Natural killer cell treated with Interleukin-12 subunit alpha and Interleukin-12 subunit beta and Interleukin-15 and Interleukin-18, amount 100 ng/mL, for 72 hours (primary cell): ENCODE measurements at places on chromosomes 3 and 15. TPM values are rescaled to one million over a fixed set of nuclear protein-coding genes. Genes with fewer than 3 reads are reported as not detected.
A peak's percentile ranks its signal among the peaks of the same experiment; 100 is the strongest.

ROBO2 gene
- not detected for total RNA-seq

- peaks cover 45% of the 10 kb centered on the region for H3K4me1 ChIP-seq
- no peaks in the 10 kb centered on the region for H3K27me3 ChIP-seq
These were observed 728 bp downstream of the CRTC3 start for GRCh38 chr15:90530250-90531051.

CD200 gene
- 0.17 TPM for total RNA-seq

- H3K4me3 ChIP-seq: no peak overlapping the region
- DNase-seq: no peak
- H3K36me3 ChIP-seq: no peaks in the 10 kb centered on the region
- no peaks in the 10 kb centered on the region for H3K27me3 ChIP-seq
These were observed 81.0 kb upstream of the TNIK start for GRCh38 chr3:171541181-171541580.

LCMT2 gene
- 12.6 TPM for total RNA-seq

TYRO3 gene
- total RNA-seq: 0.86 TPM

GRCh38 chr3:7618606-7619005 lies 757.7 kb downstream of the GRM7 start:
- H3K36me3 ChIP-seq: no peaks in the 10 kb centered on the region
- H3K4me1 ChIP-seq: no peaks in the 10 kb centered on the region
- H3K4me3 ChIP-seq: no peak overlapping the region

SLC28A1 gene
- total RNA-seq: not detected

CNTN3 gene
- total RNA-seq: not detected

GRCh38 chr3:120615847-120616609 lies 19.9 kb downstream of the NDUFB4 start:
- H3K27me3 ChIP-seq: no peaks in the 10 kb centered on the region
- H3K27ac ChIP-seq: no peak overlapping the region
- no peak overlapping the region for H3K4me3 ChIP-seq

- peaks cover 58% of the 10 kb centered on the region for H3K4me1 ChIP-seq
- DNase-seq: peak; percentile 80
- no peak overlapping the region for H3K27ac ChIP-seq
- H3K36me3 ChIP-seq: peaks cover 7% of the 10 kb centered on the region
- H3K4me3 ChIP-seq: peak overlapping the region; percentile 38
- H3K27me3 ChIP-seq: no peaks in the 10 kb centered on the region
These were observed 437 bp downstream of the KLF13 start for GRCh38 chr15:31326875-31327668.

GRCh38 chr3:68148447-68148846 lies 494.0 kb upstream of the SUCLG2 start:
- no peak overlapping the region for H3K4me3 ChIP-seq
- H3K36me3 ChIP-seq: peaks cover 4% of the 10 kb centered on the region
- no peak for DNase-seq
- no peaks in the 10 kb centered on the region for H3K4me1 ChIP-seq

DNA sequence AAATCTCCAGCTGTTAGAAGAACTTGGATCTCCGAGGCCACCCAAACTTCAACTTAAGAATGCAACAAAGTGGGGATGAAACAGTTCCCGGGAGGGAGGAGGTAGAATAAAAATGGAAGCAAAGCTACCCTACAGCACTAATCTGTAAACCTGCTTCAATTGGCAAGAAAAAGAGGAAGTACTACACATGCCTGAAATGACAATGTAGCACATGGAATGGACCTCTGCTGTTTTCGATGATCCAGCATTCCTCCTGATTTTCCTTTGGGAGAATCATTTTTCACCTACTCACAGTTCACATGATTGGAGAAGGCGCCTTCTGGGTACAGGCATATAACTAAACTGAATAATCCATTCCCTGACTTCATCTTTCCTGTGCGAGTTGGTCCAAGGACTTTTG lies 1081.5 kb downstream of the FHIT start:
- DNase-seq: no peak
- H3K27me3 ChIP-seq: no peaks in the 10 kb centered on the region
- no peak overlapping the region for H3K27ac ChIP-seq
- no peak overlapping the region for H3K4me3 ChIP-seq
- no peaks in the 10 kb centered on the region for H3K4me1 ChIP-seq

DNA sequence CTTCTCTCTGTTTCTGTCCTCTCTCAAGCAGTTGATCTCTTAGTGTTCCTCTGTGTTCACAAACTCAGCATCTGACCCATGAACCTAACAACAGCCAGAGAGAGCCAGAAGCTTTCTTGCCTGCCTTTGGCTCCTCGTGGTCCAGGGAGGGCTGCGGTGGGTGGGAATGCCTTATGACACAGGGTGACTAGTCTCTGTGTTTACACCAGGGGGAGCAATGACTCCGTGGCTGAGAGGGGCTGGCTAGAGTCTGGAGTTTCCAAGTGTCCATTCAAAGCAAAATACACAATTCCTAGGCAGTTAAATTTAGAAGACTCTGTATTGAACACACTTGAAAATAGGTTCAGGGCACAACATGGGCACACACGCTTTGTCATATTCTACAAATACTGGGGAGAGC lies 370.0 kb upstream of the FRG2C start:
- no peaks in the 10 kb centered on the region for H3K36me3 ChIP-seq
- DNase-seq: no peak
- H3K27me3 ChIP-seq: peaks cover 8% of the 10 kb centered on the region
- H3K4me1 ChIP-seq: no peaks in the 10 kb centered on the region
- no peak overlapping the region for H3K27ac ChIP-seq

DNA sequence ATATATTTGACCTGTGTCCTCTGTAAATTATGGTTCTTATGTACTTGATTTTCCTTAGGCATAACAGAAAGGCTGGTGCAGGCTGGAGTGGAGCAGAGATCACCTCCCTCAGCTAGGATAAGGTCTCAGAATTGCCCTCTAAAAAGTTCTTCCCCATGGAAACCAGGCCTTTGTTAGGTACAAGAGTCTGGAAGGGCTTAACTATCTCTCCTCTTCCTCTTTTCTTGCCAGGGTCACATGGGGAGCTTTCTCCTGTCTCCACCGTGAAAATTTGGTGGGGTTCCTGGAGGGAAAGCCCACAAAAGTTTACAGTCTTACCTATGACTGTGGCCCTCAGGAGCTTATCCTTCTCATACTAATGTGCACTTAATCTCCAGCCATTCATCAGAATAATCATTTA lies 633.2 kb downstream of the MCTP2 start:
- H3K4me3 ChIP-seq: no peak overlapping the region
- no peak for DNase-seq
- H3K4me1 ChIP-seq: no peaks in the 10 kb centered on the region
- H3K27me3 ChIP-seq: peaks cover 28% of the 10 kb centered on the region
- no peak overlapping the region for H3K27ac ChIP-seq

FANCD2OS gene
- total RNA-seq: not detected

DNA sequence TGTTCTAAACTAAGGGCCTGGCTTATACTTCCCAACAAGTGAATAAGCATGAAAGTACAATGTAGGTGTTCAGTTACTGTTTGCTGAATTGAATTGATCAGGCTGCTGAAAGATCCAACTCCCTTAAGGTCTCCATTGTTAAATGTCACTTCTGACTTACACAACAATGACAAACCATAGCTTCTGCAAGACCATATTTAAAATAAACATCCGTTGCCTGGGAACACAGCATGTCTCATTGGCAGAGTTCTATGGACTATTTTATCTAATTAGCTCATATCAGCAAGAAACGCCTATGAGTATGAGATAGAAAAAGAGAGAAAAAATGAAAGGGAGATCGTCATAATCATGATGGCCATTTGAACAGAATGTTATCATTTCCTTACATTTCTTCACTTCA lies 605.4 kb downstream of the FGF12 start:
- H3K4me3 ChIP-seq: no peak overlapping the region
- no peak overlapping the region for H3K27ac ChIP-seq
- no peaks in the 10 kb centered on the region for H3K27me3 ChIP-seq
- H3K36me3 ChIP-seq: no peaks in the 10 kb centered on the region

GRCh38 chr3:32414522-32415202 lies 23.0 kb downstream of the CMTM7 start:
- H3K27ac ChIP-seq: peak overlapping the region; percentile 82
- H3K27me3 ChIP-seq: no peaks in the 10 kb centered on the region
- peaks cover 36% of the 10 kb centered on the region for H3K4me1 ChIP-seq
- H3K36me3 ChIP-seq: no peaks in the 10 kb centered on the region
- peak overlapping the region; percentile 65 for H3K4me3 ChIP-seq

GRCh38 chr15:80849308-80849707 lies 70.1 kb downstream of the CEMIP start:
- H3K36me3 ChIP-seq: no peaks in the 10 kb centered on the region
- peaks cover 17% of the 10 kb centered on the region for H3K27me3 ChIP-seq
- no peak overlapping the region for H3K4me3 ChIP-seq
- H3K4me1 ChIP-seq: peaks cover 5% of the 10 kb centered on the region
- DNase-seq: no peak

FGF7 gene
- total RNA-seq: not detected

DNA sequence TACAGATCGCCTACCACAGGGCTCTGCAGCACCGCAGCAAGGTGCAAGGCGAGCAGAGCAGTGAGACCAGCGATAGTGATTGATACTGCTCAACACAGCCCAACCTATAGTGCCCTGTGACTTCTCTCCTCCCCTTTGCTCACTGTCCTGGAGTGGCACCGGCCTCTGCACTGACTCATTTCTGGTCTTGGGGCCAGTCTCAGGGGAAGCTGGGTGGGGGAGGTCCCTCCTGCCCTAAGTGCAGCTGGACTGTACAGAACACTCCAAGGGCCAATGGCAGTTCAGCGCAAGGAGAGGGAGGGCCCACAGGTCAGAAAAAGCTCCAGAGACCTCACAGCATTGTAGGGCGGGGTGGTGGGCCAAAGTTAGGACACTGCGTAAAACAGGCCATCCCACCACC lies 2.5 kb upstream of the OGG1 start:
- DNase-seq: no peak
- peaks cover 35% of the 10 kb centered on the region for H3K4me1 ChIP-seq
- H3K36me3 ChIP-seq: peaks cover 16% of the 10 kb centered on the region
- no peak overlapping the region for H3K4me3 ChIP-seq
- no peaks in the 10 kb centered on the region for H3K27me3 ChIP-seq

DNA sequence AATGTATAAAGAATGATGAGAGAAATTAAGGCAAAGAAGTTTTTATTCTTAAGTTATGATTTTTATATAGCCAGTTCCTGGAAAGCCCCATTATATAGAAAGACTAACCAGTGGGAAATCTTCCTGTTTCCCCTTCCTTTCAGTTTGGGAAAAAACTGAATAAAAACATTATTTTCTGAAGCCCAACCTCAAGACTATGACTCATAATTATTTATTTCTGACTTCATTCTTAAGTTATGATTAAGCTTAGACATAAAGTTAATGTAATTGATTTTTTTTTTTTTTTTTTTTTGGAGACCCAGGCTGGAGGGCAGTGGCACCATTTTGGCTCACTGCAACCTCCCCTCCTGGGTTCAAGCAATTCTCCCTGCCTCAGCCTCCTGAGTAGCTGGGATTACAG lies 55.8 kb downstream of the TRPC1 start:
- no peak for DNase-seq
- no peaks in the 10 kb centered on the region for H3K36me3 ChIP-seq
- H3K4me1 ChIP-seq: no peaks in the 10 kb centered on the region

ATP10A gene
- total RNA-seq: 16.6 TPM

DNA sequence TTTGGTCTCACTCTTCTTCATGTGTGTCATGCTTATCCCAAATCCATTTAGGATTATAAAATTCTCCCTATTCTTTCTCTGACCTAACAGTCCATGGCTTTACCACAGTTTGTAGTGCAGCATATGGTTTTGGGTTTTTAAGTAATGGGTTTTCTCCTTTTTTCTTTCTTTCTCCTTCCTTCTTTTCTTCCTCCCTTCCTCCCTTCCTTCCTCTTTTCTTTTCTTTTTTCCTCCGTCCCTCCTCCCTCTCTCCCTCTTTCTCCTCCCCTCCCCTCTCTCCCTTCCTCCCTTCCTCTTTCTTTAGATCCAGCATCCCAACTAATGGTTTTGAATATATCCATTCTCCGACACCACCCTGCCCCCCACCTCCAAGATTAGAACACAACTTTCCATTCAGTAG lies 118.9 kb downstream of the RBPMS2 start:
- no peaks in the 10 kb centered on the region for H3K27me3 ChIP-seq
- DNase-seq: no peak
- H3K36me3 ChIP-seq: no peaks in the 10 kb centered on the region
- peaks cover 5% of the 10 kb centered on the region for H3K4me1 ChIP-seq
- H3K4me3 ChIP-seq: no peak overlapping the region

GRCh38 chr3:98731720-98732285 lies 31.3 kb upstream of the ST3GAL6 start:
- no peak for DNase-seq
- peaks cover 55% of the 10 kb centered on the region for H3K27me3 ChIP-seq
- H3K36me3 ChIP-seq: no peaks in the 10 kb centered on the region
- no peaks in the 10 kb centered on the region for H3K4me1 ChIP-seq

GRCh38 chr3:152770296-152770695 lies 64.6 kb upstream of the P2RY1 start:
- H3K36me3 ChIP-seq: no peaks in the 10 kb centered on the region
- no peaks in the 10 kb centered on the region for H3K27me3 ChIP-seq
- no peaks in the 10 kb centered on the region for H3K4me1 ChIP-seq
- DNase-seq: no peak
- no peak overlapping the region for H3K4me3 ChIP-seq
- no peak overlapping the region for H3K27ac ChIP-seq

GRCh38 chr3:71064291-71064955 lies 519.1 kb downstream of the FOXP1 start:
- no peak overlapping the region for H3K27ac ChIP-seq
- DNase-seq: peak; percentile 74
- no peak overlapping the region for H3K4me3 ChIP-seq
- H3K4me1 ChIP-seq: peaks cover 51% of the 10 kb centered on the region

DNAH12 gene
- 0.33 TPM for total RNA-seq

DNA sequence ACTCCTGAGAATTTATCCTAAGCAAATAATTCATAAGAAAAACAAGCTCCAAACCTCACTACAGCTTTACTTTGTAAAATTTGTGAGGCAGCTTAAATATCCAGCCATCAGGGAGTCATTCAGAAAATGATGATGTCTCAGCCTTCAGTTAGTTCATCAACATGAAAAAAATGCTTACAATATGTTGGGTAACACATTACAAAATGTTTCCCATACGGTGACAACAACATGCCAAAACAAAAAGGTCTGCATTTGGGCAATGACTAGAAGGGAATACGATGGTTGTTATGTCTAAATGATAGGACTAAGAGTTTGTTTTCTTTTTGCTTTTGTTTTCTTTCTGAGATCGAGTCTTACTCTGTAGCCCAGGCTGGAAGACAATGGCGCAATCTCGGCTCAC lies 47.0 kb upstream of the CFAP161 start:
- H3K4me3 ChIP-seq: no peak overlapping the region
- H3K27ac ChIP-seq: no peak overlapping the region
- no peaks in the 10 kb centered on the region for H3K36me3 ChIP-seq
- DNase-seq: no peak
- peaks cover 15% of the 10 kb centered on the region for H3K27me3 ChIP-seq
